Small intestine (tissue), 16 donors: ENCODE measurements at places on chromosomes 7 and 10.

GRCh38 chr7:92584953-92585352 is 5.2 kb downstream of the FAM133B start:
- no peak for DNase-seq

DNA sequence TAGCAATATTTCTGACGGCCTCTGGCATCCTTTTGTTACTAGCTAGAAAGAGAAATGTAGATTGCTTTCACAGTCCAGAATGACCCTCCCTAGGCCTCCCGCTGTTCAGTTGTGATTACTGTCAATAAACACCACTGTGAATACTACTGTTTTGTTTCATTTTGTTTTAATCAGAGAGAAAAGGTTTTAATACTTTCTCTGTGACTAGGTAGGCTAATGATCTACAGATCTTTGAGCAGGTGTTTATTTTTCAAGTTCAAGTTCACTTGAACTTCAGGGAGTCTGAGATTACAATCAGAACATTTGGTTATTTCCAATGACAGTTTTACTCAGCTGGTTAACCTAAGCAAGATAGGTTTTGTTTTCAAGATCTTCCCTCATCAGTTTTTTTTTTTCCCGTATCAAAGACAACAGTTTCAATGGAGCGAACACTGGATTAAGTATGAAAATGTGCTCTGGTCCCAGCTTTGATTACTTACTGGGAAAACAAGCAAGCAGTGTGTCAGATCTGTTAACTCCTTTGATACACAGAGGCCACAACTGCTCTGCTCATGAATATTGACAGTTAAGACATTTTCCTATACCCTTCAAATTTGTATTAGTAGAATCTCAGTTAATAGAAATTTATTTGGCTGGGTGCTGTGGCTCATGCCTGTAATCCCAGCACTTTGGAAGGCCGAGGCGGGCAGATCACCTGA is 34.8 kb downstream of the VKORC1L1 start:
- DNase-seq, result peak; percentile 24

GRCh38 chr10:130378556-130379400 is 242.6 kb downstream of the GLRX3 start:
- DNase-seq, result no peak

DNA sequence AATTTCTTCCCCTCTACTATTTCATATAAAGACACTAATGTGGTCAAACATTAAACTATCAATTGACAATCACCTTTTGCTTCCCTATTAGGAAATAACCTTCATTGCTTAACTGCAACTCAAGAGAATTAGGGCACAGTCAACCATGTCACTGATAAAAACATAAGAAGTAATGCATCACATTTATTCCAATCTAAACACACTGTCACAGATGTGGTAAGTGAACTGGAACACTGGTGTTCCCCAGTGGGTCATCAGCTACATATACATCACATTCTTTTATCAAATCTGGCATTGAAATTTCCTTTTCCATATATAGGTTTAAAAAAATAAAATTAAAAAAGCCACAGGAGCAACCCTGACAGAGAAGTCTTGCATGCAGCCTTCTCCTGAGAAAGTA is 3.7 kb downstream of the TRIL start:
- DNase-seq, result no peak

DNA sequence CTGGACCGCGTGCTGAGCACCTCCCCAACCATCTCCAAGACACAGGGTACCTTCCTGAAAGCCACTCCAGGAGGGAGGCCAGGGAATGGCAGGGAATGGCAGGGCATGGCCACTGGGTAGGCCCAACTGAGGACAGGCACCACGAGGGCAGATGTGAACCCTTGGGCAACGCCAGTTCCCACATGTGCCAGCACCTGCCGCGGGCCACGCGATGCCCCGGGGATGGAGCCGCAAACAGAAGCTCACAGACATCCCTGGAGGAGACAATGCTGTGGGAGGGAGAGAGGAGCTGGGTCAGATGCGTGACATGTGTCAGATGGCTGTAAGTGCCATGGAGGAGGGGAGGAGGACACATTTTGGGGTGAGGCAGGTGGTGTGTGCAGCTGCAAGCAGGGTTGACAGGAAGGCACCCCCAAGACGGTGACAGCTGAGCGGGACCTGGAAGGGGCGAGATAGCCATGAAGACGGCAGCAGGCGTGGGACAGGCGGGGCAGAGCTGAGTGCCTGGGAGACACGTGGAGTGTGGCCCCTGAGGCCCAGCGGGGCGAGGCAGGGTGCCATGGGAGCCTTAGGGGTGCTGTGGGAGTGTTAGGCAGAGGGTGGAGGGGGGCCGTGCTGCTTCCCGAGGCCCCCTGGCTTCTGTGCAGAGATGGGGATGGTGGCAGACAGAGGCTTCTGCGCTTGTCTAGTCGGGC is 27.7 kb downstream of the IQCE start:
- no peak for DNase-seq

DNA sequence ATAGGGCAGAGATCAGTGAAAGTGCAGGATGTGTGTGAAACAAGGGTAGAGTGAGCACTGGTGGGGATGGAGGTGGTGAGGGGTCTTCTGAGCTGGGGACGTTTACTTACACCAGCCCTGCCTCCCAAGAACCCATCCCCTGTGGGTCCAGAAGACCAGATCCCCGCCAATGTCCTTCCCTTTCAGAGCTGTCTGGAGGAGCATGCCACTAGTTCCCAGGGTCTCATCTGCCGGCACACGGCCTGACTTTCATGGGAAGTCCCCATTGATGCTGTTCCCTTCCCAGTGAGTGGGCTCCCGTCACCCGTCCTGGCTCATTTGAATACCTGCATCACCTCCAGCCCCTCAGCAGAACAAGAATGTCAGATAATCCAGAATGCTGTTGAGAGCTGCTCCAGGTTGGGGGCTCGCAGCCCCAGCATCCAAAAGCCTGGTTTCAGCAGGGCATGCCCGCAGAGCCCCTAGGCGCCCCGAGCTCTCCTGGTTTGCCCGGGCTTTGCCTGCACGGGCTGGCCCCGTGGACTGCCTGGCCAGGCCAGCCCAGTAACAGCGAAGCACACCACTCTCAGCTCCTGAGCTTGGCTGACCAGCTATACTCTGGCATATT is 246.7 kb downstream of the MGMT start:
- DNase-seq, result no peak

GRCh38 chr10:70293169-70293843 is 9.5 kb upstream of the NPFFR1 start:
- DNase-seq, result no peak

DNA sequence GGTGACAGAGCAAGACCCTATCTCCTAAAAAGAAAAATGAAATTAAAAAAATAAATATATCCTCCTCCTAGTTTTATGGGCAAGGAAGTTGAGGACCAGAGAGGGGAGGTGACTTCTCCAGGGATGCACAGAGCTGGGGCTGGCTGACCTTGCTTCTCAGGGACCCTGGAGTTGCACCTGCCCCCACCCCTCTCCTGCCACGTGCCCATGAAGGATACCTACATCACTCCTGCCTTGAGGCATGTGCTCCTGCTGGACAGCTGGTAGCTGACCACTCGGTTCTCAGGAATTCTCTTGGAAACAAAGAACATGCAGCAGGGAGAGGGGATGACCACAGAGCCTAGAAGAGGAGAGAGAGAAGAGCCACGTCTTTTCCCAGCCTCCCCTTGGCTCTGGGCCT is 522 bp downstream of the CCL24 start:
- no peak for DNase-seq

DNA sequence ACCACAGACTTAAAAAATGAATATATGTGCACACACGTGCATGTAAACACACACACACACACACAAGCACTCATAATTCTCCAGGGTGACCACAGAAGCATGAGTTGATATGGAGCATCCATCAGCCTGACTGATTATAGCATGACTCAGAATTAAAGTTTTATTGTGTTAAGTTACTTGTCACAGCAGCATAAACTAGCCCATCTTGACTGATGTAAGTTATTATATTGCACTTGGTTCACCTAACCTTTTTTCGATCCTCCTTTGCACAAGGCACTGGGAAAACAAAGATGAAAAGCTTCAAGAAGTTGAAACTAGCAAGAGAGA is 18.8 kb upstream of the SLC35G1 start:
- peak; percentile 6 for DNase-seq

DNA sequence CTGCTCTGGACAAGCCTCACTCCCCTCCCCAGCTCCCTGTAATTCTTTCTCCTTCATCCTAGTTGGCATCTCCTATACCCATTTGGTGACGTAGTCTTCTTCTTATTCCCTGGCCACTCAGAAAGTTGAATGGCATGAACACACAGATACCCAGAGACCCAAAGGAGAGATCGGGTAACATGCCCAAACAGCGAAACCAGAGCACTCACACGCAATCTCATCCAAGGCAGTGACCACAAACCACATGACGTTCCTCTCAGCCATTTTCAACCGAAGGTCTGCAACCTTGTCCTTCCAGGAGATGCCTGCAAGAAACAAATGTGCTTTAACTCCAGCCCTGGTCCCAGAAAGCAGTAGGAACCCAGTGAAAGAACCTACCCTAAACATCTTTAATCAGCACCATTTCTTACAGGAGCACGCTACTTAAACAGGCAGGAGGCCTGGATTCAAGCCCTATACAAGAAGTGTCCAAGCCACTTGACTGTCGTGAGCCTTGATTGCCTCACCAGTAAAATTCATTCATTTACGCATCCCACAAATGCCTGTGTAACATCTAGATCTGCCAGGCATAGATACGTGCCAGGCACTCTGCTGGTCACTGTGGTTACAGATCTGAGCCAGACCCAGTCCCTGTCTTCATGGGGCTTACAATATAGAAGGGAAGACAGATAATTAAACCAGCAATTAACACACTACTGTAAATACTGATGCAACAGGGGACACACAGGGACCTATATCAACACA is 37.1 kb downstream of the XPNPEP1 start:
- no peak for DNase-seq

- DNase-seq, result no peak
Measured at GRCh38 chr10:49176310-49177268, 11.6 kb downstream of the TMEM273 start.

- DNase-seq, result no peak
Measured at GRCh38 chr7:154684666-154685563, 318.0 kb downstream of the PAXIP1 start.

GRCh38 chr7:106823631-106824030 is 41.5 kb upstream of the PIK3CG start:
- no peak for DNase-seq

GRCh38 chr10:77424257-77424656 is 213.4 kb downstream of the KCNMA1 start:
- DNase-seq, result no peak

DNA sequence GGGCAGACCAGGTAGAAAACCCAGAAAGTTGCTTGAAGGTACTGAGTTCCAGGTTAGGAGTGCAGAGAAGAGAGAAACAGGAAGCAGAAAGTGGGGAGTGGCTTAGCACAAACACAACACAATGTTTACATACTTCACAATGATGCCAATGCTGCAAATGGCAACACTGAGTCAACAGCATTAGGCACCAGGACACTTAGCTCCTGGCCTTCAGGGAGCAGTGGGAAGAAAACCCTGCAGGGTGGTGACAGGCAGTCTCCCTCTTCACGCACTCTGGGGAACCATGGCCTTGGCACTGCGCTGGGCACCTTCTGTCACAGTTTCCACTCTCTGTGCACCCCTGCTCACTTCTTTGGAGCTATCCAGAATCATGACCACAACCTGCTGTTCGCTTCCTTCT is 7.3 kb downstream of the ICA1 start:
- peak; percentile 29 for DNase-seq

DNA sequence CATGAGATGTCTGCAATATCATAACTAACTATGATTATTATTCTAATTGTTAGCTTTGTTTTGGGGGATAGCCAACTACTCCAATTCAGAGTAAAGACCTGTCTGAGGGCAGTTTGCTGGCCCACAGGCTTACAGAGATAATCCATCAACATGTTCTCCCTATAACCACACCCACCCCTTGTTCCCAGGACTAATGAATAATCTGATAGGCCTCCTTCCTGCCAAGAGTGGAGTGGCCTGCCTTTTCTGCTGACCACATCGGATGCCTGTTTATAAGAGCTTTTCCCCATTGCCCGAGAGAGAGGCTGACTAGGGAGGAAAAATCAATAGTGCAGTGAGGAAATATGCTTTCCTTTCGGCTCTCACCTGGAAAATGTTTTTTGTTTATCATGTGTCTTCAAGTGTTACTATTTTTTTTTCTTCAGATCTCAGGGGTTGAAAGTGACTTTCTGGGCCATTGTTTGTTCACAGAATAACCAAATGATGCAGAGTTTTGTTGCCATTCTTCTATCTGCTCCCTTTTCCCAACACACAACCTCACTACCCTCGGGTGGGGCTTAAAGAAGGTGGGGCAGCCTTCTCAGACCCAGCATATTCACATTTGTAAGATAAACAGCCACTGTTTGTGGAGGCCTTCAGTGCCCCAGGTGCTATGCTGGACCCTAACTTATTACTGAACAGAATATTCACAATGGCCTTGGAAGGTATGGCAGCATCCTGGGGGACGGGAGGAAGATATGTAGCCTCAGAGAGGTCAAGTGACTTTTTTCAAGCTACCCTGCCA is 38.4 kb downstream of the PLPP4 start:
- DNase-seq, result no peak

DNA sequence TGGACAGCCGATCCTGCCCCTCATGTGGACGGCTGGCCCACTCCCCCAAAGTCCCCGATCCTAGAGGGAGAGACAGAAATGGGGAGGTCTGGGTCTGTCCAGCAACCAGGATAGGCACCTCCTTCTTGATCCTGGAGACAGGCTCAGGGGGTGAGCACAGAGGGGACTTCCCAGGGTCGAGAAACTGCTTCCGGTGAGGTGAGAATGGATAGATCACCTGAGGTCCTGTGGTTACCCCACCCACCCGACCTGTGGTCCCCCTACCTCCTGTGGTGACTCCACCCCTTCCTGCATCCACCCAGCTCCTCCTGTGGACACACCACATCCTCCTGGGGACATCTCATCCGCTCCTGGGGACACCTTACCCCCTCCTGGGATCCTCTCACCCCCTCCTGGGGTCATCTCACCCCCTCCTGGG is 27.4 kb upstream of the RASGEF1A start:
- DNase-seq, result no peak

DNA sequence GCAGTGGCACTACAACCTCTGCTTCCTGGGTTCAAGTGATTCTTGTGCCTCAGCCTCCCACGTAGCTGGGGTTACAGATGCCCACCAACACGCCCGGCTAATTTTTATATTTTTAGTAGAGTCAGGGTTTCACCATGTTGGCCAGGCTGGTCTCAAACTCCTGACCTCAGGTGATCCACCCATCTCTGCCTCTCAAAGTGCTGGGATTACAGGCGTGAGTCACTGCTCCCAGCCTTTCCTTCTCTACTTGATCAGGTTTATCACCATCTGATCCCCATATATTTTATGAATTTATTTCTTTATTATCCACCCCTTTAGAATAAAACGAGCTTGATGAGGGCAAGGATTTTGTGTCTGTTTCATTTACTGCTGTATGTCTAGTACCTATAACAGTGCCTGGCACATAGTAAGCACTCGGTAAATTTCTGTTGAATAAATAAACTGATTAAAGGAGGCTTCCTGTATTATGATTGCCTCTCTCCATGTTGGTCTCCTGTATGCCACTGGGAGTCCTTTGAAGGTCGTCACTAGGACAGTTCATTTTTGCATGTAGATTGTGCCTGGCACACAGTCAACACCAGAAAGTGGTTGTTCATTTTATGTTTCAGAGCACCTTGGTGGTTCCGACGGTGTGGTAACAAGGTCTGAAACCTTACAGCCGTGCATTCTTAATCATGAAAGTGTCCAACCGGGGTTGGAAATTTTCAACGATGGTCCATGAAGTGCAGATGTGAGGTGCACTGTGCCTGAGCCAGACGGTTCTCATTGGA is 9.6 kb upstream of the EIF3A start:
- no peak for DNase-seq
